ENCODE measurements at places on chromosomes 3 and 15.

- no peak for DNase-seq
Measured at GRCh38 chr15:36050899-36051298, 504.9 kb upstream of the DPH6 start.

DNA sequence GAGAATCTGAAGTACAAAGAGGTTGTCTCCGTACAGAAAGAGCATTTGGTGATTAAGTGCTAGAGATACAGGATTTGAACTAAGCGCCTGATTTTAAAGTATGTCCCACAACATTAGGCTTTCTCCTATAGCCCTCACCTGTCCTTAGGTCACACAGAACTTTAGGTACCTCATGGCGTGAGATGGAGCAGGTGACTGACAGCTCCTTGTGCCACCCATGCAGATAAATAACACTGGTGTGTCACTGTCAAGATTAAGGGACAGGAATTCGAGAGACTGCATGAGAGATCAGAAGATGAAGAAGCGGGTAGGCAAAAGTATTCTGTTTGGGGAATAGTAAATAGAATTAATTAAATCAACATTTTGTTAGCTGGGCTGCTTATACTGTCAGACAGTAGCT, 1.1 kb downstream of the BLM start:
- no peak for DNase-seq

DNA sequence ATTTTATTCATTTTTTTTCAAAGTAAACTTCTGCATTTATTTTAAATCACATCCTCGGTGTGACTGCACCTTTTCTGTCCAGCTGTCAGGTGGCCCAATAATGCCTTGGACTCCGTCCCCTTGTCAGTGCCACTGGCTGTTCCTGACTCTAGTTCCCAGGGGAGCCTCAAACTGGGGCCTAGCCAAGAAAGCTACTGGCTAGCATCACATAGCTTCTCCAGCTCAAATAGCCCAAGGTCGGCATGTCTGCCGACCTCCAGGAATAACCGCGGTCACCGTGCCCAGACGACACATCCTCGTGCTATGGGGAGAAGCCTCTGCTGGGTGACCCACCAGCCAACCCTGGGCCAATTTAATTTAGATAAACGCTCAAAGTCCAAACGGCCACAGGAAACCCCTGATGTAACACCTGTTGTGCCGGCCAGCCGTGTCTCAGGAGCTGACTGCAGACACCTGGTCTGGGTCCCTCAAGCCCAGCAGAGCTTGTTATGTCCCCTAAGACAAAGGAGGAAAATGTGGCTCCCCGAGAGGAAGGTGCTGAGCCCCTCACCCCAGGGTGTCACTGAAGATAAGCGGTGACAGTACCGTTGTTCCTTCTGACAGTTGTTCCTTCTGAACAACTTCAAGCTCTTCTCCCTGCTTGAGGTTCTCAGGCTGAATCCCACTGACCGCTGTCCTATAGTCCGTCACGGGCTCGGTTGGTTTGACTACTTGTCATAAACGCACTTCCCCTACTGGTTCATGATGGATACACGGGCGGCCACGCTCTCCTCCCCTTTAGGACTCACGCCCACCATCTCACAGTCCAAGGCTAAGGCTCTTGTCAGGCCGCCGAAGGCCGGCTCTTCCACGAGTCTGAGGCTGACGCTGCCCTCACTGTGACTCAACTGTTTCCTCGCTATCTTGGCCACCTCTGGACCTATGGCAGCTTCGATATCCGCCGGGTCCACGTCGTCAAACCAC, 126.2 kb downstream of the KLF13 start:
- no peak for DNase-seq

DNA sequence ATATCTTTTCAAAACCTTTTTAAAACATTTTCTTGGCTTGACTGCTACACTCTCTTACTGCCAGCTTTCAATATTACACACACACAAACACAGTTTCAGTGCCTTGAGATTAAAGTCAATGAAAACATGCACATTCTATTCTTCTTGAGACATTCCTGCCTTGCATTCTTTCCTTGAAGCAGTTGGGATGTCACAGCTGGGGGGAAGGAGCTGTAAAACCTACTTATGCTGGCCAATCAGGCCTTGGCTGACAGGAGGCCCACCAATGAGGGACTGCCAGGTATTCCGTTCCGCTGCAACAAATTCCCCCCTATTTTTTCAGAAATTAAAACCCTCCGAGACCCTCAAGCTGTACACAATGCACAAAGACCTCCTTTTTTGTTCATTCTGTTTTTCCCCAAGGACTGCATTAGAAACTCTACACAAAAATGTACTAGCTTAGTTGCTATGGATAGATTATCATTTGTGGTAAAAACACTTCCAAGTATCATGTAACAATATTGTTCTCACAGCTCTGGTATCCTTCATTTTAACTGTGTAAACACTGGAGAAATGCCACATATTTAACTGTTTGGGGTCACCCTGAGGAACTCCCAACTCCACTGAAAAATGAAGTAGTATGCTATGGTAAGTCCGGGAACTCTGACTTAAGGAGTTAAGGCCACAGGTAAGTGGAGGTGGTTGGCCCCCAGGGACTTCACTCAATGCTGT, 18.5 kb downstream of the FSTL1 start:
- peak; percentile 94 for DNase-seq

DNA sequence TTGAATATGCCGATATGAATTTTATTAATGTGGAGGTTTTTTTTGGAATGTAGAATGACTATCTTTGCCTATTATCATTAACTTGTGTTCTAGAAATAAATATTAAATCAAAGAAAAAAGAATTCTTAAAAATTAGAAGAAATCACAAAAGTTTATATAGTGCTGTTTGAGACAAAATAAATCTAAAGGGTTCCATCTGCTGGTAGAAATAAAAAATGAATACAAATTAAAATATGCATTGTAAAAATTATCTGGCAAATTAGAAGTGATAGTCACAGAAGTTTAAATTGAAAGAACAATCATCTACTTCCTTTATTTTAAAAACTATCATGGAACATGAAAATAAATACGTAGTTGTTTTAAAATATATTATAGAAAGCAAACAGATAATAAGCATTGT, 22.7 kb upstream of the ZBTB20 start:
- no peak for DNase-seq

DNA sequence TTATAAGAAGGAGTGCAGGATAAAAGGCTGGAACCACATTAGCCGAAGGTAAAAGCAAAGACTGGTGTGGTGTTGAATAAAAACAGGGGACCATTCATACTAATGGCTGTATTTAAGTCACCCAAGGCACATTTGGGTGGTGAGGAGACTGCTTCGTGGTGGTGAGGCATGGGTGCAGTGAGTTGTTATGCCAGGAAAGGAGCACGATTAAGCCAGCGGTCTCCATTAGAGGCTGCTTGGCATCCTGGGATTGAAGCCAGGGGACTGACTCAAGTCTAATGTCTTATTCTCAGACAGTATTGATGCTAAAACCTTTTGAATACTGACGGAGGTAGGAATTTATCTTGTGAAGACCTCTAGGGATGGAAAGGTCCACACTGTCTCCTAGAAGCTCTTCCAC, 21.9 kb downstream of the FEM1B start:
- DNase-seq: no peak

DNA sequence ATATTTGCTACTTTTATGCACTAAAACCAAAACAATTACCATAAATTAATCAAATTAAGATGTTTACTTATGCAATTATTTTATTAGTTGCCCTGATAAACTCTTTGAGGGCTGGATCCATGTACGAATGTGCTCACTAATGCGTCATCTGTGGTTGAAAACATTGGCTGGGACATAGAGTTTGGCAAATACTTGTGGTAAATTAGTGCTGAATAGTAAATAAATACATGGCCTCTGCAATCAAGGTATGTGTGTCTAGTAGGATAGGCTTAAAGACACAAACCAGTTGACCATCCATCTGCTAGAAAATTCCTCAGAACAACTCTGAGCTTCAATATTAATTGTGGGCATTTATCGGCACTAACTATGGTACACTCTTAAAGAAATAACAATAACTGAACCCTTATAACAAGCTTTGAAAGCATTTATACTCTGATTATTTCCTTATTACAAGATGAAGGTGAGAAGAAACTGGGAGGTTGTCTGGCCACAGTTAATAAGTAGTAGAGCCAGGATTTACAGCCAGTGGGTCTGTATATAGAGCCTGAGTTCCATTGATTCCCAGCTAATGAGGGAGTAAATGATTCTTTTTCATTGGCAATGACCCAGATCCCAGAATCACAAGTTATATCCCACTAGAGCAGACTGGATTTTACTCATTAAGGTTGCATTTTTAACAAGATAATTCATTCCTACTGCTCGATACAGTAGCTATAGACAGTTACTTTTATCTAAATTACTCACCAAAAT, 169.5 kb upstream of the CNTN6 start:
- no peak for DNase-seq

GRCh38 chr3:44363591-44363990, 25.0 kb downstream of the TCAIM start:
- DNase-seq: no peak

- no peak for DNase-seq
Measured at GRCh38 chr3:163045945-163046344, 1549.3 kb downstream of the OTOL1 start.

DNA sequence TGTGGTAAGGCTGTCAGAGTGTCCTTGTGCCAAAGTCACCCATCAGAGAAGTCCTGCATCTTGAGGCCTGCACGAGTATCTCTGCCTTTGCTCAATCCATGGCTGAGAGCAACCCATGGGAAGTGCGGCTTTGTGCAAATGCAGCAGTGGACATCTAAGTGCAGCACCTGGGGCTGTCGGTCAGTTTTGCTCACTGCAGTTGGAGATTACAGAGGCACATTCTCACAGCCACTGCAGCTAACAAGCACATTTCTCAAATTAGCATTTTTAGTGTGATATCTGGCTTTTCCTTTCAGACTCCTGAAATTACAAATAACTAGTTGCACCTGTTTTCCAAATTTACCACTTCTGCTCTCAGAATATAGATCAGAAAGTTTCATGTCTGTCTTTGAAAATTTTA, 81.5 kb upstream of the DAZL start:
- DNase-seq: no peak

DNA sequence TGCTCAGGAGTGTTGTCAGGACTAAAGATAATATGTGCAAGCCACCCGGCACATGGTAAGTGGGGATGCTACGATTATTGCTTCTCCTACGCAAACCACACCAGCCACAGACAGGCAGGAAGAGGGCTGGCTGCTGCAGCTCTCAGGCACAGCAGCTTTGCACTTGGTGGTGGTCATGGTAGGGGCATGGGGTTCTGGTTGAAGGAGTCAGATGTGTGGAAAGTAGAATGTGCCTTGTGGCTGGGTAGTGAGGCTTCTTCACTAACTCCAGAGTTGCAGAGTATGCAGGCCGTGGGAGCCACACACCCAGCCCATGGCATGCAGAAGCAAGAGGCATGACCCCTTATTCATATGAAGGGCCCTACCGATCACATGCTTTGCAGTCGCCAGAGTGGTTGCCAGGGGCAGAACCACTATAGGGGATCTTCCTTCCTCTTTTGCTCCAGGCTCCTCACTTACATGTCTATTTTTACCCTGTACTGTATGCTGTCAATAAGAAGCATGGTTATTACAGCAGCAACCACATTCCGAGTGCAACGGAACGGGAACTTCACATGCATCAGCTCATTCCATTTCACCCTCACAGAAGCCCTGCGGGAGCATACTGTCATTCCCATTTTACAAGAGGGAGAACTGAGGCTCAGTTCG, 59.2 kb upstream of the HERC1 start:
- DNase-seq: no peak

- no peak for DNase-seq
Measured at GRCh38 chr3:179528772-179529171, 34.0 kb upstream of the ACTL6A start.

DNA sequence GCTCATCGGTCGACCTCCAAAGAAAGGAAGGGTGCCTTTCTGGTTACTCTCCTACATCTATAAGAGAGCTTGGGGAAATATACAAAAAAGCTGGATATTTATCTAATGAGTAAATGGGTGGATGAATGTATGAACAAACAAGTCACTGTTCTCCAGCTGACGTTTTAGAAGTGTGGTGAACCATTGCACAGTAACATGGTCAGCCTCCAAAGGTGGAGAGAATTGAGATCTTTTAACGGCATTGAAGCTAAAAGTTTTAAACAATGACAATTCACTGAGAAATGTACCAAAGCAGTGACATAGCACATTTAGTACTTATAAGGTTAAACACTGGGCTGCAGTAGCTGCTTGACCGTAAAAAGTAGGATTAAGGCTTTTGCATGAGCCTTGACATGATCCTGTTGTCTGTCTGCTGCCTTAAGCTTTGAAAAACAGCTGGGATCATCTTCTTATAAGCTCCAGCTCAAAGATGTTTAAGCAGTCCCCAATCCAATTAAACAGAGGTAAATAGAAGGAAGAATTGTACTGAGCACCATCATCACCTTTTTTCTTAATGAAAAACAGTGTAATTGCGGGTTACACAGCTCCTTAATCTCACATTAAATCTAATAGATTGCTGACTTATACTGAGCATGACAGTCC, 222.9 kb downstream of the WDR72 start:
- no peak for DNase-seq

- DNase-seq: no peak
Measured at GRCh38 chr15:100731267-100732152, 129.1 kb downstream of the ASB7 start.

GRCh38 chr15:52179278-52180195, 11.7 kb downstream of the GNB5 start:
- DNase-seq: peak; percentile 39

GRCh38 chr3:99686955-99687612, 48.7 kb downstream of the COL8A1 start:
- DNase-seq: peak; percentile 53

GRCh38 chr3:101962055-101962454, 112.7 kb downstream of the NFKBIZ start:
- DNase-seq: no peak

DNA sequence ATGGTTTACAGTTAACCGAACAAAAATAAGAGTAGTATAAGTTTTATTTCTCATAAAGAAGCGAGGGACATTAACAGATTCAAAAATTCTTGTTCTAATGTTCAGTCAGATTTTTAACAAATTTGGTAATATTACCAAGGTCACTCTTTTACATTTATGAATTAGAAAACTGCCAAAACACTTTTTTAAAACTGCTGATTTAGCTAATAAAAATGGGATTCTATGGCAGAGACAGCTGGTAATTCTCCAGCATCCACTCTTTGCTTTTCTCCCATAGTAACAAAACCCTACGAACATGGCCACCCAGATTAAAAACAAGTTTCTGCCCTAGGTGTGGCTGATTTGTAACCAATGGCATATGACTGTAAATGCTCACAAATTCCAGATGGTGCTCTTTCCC, 71.2 kb downstream of the GPR160 start:
- no peak for DNase-seq

- DNase-seq: no peak
Measured at GRCh38 chr3:141642215-141642614, 95.9 kb upstream of the RNF7 start.

DNA sequence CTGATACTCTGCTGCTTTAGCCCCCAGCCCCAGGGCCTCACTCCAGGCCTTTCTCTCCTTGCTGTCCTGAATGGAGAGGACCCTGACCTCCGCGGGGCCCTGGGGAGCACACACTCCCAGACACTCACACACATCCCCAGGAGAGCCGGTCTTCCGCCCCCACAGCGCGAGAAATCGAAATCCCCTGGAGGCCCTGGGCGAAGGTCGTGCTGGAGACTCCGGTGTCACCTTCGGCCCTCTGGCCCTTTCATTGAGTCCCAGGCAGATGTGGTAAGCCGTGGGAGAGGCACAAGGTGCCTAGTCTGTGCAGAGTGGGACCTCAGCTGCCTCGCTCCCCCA, 848 bp upstream of the GOLGA8B start:
- DNase-seq: no peak
